ENCODE measurements at places on chromosomes 2 and 18.

DNA sequence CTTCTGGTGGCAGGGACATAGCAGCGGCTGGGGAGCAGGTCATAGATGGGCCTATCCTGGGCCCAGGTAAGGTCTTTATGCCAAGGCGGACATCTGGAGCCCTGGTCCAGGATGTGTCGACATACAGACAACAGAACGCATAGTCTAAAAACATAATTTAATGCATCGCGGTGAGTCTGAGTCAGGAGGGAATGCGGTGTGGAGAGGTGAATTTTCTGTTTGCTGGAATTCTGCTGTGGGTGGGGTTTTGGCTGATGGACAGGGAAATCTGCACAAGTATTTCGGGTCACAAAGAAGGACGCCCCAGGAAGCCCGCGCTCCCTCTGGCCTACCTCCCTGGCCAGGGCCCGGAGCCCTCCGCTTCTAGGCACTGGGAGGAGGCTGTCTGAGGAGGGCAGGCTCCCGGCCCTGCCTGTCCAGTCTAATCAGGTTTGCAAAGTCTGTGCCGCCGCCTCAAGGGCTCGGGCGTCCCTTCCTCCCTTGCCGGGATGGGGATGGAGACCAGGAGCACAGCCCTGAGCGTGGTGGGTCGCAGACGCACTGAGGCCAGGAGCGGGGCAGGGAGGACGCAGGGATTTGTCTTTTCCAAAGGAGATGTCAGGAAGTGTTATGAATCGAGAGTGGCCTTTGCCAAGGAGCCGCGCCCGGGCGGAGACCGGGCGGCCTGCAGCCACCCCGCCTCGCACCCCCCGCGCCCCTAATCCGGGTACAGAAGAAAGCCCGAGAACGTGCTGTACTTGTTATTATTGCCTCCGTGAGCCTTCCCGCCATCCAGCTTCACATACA lies 2.3 kb downstream of the C1QL2 start:
- DNase-seq: no peak

- DNase-seq: no peak
These were observed 31.2 kb downstream of the PIEZO2 start for GRCh38 chr18:11118051-11118766.

DNA sequence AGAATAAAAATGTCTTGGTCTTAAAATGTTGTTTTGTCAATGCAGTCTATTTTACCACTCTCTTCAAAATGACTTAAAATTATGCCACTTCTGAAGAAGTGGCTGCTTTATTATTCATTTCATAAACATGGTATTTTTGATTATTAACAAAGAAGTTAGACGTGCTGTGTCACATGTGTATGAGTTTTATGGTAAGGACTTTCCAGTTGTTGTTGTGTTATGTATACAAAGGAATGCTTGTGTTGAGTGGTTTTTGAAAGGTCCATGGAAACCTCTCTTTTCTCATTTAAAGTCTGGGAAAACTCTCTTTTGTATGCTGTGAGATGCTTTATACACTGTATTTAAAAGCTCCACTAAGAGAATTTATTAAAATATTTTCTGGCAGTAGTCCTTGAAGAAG lies 116.2 kb downstream of the MTCL1 start:
- no peak for DNase-seq

DNA sequence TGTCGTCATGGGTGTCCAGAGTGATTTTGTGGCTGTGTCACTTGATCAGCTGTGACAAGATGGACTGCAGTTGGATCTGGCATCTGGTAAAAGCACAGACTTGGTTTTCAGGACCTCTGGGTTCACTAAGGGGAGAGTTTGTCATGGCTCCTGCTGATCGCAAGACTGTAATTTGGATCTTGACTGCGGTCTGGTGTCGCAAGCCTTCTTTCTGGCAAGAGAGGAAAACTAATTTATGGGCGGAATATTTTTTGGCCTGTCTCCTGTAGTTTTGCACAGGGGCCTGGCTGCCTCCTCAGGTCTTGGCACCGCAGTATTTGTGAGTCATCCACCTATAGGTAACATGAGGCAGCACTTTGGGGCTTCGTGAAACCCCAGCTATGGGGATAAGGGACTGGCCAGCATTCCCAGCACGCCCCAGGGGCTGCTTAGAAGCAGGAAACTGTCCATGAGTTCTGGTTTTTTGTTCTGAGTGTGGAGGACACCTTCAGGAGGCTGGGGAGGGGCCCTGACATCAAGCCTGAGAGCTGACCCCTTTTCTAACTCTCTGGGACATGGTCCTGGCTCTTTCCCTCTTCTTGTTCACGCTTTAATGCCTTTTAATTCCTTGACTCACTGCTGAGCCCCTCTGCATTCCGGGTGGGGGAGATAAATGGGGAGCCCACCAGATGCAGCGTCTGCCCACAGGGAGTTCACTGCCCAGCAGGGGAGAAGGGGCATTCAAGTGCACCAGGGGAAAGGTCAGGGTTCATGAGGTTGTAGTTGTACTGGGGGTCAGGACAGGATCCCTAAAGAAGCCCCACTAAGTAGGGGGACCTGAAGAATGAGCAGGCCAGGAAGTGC lies 12.2 kb downstream of the SH3BP4 start:
- DNase-seq: no peak

GRCh38 chr18:2853926-2854664 lies 7.3 kb downstream of the EMILIN2 start:
- no peak for DNase-seq

- DNase-seq: no peak
These were observed 7.7 kb downstream of the HJURP start for GRCh38 chr2:233846387-233847247.

GRCh38 chr18:50947899-50948298 lies 19.9 kb upstream of the ELAC1 start:
- DNase-seq: no peak

- DNase-seq: no peak
These were observed 39.9 kb upstream of the MAL start for GRCh38 chr2:94985636-94986035.

GRCh38 chr2:105781274-105781978 lies 36.7 kb downstream of the NCK2 start:
- DNase-seq: no peak

- no peak for DNase-seq
These were observed 61.2 kb upstream of the SPP2 start for GRCh38 chr2:233989221-233989858.

GRCh38 chr18:63440881-63441280 lies 18.6 kb upstream of the VPS4B start:
- no peak for DNase-seq

DNA sequence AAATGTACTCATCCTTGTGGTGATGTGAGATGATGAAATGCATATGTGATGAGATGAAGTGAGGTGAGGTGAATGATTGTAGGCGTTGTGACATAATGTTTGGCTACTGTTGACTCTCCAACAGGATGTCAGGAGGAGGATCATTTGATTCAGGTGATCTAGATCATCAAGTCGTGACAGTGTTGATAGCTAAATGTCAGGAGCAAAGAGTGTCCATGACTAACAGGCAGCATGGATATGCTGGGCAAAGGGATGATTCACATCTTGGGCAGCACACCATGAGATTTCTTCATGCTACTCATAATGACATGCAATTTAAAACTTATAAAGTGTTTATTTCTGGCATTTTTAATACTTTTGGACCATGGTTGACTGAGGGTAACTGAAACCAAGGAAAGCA lies 40.2 kb upstream of the UBXN4 start:
- DNase-seq: no peak

DNA sequence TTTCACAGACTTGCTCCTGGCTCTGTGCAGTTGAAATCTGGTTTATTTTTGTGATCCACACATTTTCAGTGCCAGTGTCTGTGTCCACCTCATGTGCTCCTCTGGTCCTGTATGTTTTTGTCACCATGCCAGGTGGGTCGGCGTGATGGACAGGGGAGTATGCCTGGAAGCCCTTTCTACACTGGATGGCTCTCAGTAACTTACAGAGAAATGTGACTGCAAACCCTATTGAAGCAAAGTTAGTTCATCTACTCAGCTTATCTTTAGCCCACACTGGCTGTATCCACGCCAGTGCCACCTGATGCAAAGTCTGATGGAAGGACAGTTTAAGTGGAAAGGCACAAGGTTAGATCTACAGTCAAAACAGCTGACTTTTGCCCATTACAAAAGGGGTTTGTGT lies 4.3 kb downstream of the IMPA2 start:
- no peak for DNase-seq

DNA sequence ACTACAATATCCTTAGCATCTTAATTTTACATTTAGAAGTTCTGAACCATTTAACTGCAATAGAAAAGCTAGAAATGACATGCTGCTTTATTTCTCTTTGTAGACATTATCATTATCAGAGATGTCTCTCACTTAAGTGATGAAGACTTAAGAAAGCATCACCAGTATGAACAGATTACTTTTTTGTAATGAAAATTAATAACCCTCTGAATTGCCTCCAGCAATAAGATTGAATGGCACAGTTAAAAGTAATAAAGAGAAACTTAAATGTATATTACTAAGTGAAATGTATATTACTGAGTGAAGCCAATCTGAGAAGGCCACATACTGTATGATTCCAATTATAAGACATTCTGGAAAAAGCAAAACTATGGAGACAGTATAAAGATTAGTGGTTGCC lies 89.4 kb downstream of the PID1 start:
- DNase-seq: no peak

DNA sequence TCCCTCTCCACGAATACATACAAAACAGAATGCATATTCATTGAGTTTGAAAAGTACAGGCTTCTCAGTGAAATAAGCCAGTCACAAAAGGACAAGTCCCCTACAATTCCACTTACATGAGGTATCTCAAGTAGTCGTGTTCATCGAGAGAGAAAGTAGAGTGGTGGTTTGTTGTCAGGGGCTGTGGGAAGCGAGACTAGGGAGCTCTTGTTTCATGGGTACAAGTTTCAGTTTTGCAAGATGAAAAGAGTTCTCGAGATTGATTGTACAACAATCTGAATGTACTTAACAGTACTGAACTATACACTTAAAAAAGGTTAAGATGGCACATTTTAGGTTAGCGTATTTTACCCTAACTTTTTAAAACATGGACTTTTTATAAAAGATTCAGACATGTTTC lies 71.5 kb upstream of the TTC39C start:
- DNase-seq: no peak

- no peak for DNase-seq
These were observed 4.6 kb upstream of the FMNL2 start for GRCh38 chr2:152330235-152330866.

- no peak for DNase-seq
These were observed 61.8 kb upstream of the STK17B start for GRCh38 chr2:196233021-196233804.

DNA sequence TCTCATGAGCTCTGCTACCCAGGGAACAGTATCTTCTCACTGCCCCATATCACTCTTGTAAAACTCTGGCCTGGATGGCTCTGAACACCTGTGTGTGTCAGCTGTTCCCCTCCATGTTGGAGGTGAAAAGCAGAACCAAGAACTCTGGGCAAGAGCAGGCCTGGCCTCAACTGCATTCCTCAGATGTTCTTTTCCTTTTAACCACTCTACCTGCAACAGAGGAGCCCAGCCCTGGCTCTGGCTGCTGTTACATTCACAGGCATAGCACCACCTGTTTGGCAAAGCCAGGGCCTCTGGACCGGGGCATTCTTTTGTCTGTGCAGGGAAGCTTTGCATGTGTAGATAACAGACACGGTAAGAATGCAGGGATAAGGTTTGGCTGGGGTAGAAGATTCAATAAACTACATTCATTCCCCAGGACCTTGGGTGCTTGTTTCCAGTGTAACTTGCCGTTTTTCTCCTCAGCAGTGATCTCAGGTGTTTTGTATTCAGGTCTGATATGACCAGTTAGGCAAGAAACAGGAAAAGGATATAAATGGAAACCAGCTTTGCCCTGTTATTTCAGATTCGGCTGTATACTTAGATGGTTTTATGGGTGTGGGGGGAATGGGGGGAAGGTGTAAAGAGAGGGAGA lies 95.1 kb downstream of the SPTBN1 start:
- no peak for DNase-seq

- DNase-seq: no peak
These were observed 78.0 kb downstream of the UPP2 start for GRCh38 chr2:158179660-158180059.

DNA sequence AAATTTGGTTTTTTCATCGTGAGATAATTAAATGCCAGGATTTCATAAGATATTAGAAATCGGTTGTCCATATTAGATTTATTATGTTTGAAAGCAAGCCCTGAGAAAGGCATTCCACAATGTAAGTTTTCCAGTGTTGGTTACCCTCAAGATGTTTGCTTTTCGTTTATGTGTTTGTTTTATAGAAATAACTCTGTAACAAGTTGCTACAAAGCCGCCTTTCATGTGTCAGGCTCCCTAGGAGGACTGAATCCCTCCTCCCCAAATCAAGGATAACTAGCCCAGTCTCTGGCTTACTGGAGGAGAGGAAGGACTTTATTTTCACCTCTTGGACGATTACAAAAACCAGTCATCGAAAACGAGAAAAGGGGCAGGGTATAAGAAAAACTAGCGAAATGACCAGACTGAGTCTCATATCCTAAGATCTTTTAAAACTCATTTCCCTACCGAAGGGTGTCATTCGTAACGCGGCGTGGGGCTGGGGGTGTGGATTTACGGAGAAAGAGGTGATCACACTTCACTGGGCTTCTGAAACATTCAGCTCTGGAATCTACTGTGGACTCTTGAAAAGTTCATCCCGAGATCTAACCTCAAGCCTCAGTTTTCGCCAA lies 1.0 kb upstream of the PEX13 start:
- no peak for DNase-seq

DNA sequence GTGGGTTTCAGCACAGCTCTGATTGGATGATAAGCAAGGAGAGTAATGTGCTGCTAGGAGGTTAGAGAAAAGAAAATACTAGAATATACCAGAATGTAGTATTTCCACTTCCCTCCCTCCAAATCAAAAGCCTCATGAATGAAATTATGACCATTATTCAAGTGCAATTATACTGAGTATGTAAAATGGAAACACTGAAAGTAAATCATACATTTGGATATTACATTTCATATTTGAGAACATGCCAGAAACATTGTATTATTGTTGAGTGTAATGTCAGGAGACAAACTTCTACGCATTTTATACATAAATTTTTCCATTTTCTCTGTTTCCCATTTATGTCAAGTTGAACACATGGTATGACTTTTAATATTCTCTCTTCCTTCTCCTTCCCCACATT lies 942 bp upstream of the CETN1 start:
- no peak for DNase-seq

DNA sequence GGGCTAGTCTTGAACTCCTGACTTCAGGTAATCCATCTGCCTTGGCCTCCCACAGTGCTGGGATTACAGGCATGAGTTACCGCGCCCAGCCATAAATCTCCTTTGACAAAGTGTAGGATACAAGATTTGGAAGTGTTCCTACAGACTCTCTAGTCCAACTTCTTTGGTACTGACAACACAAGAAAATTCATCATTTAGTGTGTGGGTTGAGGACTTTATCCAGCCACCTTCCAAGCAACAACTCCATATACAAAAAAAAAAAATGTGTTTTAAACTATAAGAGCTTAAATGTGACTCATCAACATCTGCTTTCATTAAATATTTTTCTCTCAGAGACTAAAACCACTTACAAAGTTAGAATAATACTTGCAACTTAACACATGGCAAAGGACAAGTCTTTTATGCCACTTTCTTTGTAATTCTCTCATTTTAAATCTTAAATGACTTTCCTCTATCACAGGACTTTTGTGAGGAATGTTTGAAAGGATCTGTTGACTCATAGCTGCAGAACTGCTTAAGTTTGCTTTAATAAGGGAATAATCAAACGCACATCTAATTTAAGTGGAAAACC lies 46.2 kb upstream of the ITGAV start:
- no peak for DNase-seq

- no peak for DNase-seq
These were observed 161.2 kb upstream of the LRP1B start for GRCh38 chr2:142291969-142292368.
